Ammon's horn (tissue), 1 donor: ENCODE measurements at places on chromosomes 6 and 20.

- DNase-seq: peak; percentile 80
Measured at GRCh38 chr6:152642578-152643375, 5.6 kb upstream of the SYNE1 start.

GRCh38 chr6:163786995-163787671 is 372.6 kb downstream of the QKI start:
- no peak for DNase-seq

GRCh38 chr6:163709693-163710092 is 295.2 kb downstream of the QKI start:
- no peak for DNase-seq

DNA sequence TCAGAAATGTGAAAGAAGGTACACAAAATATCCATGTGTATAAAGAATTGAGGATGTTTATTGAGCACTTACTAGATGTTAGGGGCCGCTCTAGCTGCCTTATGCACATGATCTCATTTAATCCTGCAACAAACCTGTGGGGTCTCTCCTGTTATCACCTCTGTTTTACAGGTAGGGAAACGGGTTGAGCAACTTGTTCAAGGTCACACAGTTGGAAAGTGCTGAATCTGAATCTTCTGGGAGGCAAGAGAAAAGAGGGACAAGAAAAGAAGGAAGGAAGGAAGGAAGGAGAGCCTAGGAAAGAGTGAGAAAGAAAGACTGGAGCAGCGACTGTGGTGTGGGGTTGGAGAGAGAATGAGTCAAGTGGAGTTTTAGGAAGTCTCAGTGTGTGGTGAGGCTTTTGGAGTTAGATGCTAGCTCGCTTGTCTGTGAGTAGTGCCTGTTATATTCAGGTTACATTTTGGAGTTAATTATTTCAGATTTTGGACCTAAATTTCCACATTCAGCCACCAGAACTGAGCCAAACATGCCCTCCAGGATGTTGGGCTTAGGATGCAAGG is 7.7 kb downstream of the CLPSL1 start:
- no peak for DNase-seq

GRCh38 chr20:63318391-63319163 is 25.6 kb downstream of the COL20A1 start:
- no peak for DNase-seq

GRCh38 chr6:125678601-125679000 is 70.8 kb upstream of the HEY2 start:
- no peak for DNase-seq

- peak; percentile 17 for DNase-seq
Measured at GRCh38 chr6:139473231-139473701, 98.8 kb upstream of the CITED2 start.

DNA sequence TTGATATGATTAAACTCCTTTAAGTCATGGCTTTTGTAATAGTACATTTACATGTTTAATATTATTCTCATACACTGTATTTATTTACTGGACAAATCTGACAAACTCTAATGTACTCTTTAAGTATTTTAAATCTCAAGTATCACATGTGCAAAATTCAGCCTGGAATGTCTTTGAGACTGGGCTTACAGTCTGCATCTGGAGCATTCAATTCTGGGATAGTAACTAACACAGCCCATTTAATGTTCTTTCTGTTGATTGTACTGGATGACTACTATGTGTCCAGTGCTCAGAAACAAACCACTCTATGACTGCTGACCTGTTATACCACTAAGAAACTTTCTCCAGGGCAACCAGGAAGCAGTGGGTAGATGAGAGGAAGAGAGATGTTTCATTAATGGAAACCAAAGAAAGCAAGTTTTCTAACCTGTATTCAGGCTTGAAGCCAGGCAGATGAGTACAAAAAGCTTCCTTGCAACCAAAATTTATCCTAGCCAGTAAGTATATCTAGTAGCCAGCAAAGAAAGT is 26.8 kb downstream of the FBXL4 start:
- DNase-seq: no peak

GRCh38 chr20:22407237-22408193 is 176.9 kb downstream of the FOXA2 start:
- no peak for DNase-seq

DNA sequence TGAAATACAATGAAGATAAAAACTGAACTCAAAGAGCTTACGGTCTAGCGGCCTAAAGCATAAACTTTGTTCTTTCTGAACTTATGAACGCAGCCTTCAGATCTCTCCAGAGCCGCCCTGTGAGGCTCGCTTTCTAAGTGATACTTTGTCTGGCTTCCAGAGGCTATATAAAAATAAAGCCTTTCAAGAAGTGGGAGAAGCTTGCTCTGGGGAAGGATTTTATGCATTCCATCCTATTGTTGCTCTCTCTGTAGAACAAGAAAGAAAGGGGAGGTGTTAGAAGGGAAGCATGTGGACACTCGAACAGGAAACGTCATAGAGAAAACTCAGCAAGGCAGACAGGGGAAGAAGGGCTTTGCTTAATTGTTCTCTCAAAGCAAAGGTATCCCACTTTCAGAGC is 77.0 kb downstream of the TBX18 start:
- no peak for DNase-seq

- DNase-seq: no peak
Measured at GRCh38 chr6:56959094-56959493, 4.2 kb downstream of the BEND6 start.

GRCh38 chr6:87155842-87156815 is 764 bp downstream of the ZNF292 start:
- DNase-seq: peak; percentile 54

DNA sequence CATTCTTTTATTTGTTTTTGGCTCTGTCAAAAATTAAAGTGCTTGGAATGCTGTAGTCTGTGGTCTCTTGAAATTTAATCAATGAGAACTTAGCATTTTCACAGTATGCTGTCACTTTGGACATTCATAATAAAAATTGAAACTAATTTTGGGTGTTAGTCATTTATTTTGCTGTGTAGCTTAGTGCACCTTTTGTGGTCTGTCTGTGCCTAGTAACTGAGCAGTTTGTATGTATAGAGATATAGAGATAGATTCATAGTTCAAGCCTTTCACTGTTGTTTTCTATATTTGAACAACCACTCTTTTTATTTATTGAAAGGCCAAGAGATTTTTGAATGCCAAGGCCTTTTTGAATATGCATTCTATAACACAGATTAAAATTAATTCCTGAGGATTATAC is 86.4 kb upstream of the TIAM2 start:
- no peak for DNase-seq

GRCh38 chr6:73636048-73636447 is 17.7 kb downstream of the SLC17A5 start:
- DNase-seq: no peak

DNA sequence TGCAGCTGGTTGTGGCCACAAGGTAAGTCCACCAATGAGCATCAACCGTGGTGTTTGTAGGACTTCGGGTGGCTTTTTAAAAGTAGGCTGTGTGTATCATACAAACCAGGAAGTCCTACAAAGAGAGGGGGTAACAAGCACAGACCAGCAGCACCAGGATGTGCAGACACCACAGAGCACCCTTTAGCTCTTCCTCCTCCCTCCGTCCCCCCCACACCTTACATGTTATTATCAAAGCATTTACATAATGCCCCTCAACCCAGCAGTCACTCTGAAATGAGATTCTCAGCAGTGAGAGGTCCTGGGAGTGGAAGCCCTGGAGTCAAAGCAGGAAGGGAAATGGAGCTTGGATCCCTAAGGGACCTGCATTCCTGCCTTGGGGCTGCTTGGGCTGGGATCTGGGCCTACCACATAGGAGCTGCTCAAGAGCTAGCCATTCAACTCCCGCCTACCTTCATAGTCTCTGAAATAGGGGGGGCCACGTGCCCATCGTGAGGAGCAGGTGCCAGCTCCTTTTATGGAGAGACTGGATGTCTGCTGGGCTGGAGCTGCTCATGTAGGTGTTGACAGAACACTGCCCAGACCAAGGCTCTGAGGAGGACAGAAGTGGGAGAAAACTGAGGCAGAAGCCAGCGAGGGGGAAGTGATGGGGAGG is 90.6 kb downstream of the PSMB1 start:
- no peak for DNase-seq

GRCh38 chr6:43679057-43679456 is 8.5 kb downstream of the MRPS18A start:
- DNase-seq: no peak

- DNase-seq: no peak
Measured at GRCh38 chr6:149608381-149608982, 40.0 kb downstream of the KATNA1 start.

GRCh38 chr6:144095134-144096002 is at the start of gene SF3B5:
SF3B5 (minus strand) TSS chr6:144095573; CDS start chr6:144095497, 76 bp downstream.
- DNase-seq: peak; percentile 100

DNA sequence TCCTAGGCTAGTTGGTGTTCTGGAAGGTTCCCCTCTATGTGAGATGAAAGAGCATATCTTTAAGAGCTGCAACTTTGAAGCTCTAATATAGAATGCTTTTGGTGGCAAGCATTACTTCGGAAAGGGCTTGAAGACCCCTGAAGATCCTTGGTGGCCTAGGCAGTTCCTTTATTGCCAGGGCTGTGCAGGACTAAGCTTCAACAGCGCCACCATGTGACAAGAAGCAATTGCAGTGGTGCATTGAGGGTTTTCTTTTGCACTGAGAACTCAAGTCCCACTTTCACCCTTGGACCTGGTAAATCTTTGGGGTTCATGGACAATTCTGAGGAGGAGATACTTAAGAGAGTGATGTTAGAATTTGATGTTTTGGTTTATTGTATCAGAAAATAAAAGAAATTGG is 237.4 kb upstream of the GMDS start:
- no peak for DNase-seq

GRCh38 chr6:72620871-72621290 is 983 bp upstream of the KCNQ5 start:
- no peak for DNase-seq

GRCh38 chr6:14550410-14550809 is 432.8 kb downstream of the CD83 start:
- DNase-seq: no peak

DNA sequence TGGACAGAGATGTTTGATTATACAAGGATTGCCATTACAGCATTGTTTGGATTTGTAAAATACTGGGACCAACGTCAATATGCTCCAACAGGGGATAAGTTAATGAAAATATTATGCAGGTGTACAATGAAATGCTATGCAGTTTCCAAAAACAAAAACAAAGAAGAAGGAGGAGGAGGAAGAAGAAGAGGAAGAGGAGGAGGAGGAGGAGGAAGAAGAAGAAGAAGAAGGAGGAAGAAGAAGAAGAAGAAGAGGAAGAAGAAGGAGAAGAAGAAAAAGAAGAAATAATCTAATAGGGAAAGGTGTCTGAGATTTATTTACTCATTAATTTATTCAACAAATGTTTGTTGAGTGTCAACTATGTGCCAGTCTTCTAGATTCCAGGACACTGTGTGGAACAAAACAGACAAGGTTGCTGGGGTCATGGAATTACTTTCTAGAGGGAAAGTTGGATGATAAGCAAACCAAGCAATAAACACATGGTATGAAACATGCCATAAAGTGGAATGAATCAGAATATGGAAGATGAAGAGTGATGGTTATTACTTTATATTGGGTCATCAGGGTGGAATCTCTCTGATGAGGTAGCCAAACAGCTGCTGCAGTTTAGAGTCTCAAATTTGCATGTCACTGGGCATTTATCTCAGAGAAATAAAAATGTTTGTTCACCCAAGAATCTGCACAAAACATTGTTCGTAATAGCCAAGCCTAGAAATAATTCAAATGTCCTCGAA is 6.3 kb upstream of the TRIM27 start:
- no peak for DNase-seq

- DNase-seq: no peak
Measured at GRCh38 chr6:33740204-33740608, 6.5 kb downstream of the IP6K3 start.

- no peak for DNase-seq
Measured at GRCh38 chr20:6185268-6185667, 62.4 kb upstream of the FERMT1 start.

DNA sequence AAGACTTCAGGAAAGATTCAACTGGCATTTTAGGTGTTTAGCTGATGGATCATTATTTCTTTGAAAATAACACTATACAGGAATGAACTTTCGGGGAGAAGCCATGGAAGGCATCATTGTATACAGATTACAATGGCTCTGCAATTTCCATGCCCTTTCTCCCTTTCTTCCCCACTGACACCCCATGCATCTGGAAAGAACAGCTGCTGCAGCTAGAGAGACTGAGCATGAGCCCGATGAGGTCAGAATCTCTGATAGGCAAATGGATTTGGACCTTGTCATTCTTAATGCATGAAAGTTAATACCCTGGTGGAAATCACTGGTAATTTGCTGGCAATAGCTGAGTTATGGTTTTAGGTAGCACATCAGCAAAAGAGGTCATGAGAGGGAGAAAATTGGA is 54.8 kb downstream of the BTBD3 start:
- peak; percentile 60 for DNase-seq

GRCh38 chr6:20830576-20830975 is 296.3 kb downstream of the CDKAL1 start:
- no peak for DNase-seq

- no peak for DNase-seq
Measured at GRCh38 chr20:829551-829950, 4.0 kb upstream of the FAM110A start.

DNA sequence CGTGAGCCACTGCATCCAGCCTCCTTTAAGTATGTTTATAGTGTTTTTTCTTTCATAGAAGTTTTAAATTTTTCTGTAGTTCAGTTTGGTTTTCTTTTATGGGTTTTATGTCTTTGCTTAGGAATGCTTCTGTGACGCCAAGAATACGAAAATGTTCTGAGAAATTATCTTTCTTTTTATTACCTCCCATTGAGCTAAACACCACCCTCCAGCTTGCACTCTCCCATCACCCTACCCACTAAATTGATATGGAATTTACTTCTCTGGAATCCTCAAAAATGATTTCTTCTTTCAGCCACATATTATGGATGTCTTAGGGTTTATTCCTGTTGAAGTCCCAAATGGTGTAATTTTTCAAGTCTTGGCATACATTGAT is 38.1 kb downstream of the JARID2 start:
- no peak for DNase-seq

DNA sequence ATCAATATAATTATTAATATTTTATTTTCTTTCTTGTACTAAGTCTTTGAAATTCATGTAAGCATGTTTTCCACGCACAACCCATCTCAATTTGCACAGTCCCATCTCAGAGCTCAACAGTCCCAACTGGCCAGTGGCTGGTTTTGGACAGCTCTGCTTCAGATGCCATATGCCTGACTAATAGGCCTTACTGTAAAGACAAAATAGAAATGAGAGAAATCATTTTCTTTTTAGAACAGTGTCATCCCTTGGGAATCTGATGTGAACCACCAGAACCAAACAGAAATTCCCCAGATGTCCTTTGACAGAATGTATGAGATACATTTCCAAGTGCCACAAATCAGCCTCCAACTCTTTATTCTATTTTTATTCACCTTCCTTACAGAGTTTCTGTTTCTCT is 338.9 kb downstream of the ESR1 start:
- DNase-seq: no peak

GRCh38 chr20:17807651-17808050 is 107.9 kb downstream of the BANF2 start:
- no peak for DNase-seq

GRCh38 chr20:48599106-48599747 is 228.6 kb downstream of the PREX1 start:
- DNase-seq: no peak
